SHP77 (cell line): ENCODE measurements at places on chromosomes 2 and 18.

DNA sequence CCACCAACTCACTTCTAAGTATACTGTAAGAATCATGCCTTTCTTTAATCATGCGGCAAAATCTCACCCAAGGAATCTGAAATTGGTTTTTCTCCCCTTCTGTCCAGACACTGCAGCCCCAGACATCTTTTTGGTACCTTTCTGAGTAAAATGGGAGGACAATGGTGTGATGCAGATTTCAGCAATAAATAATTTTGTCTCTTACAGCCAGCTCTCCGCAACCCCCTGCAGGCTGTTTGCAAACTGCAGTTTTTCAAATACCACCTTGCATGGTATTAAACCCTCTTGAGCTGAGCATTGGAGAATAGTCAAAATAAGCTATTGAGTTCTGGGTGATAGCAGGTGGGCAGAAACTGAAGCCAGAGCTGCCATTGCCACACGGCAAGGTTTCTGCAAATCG lies 32.2 kb downstream of the GPR39 start:
- DNase-seq = peak; percentile 22

DNA sequence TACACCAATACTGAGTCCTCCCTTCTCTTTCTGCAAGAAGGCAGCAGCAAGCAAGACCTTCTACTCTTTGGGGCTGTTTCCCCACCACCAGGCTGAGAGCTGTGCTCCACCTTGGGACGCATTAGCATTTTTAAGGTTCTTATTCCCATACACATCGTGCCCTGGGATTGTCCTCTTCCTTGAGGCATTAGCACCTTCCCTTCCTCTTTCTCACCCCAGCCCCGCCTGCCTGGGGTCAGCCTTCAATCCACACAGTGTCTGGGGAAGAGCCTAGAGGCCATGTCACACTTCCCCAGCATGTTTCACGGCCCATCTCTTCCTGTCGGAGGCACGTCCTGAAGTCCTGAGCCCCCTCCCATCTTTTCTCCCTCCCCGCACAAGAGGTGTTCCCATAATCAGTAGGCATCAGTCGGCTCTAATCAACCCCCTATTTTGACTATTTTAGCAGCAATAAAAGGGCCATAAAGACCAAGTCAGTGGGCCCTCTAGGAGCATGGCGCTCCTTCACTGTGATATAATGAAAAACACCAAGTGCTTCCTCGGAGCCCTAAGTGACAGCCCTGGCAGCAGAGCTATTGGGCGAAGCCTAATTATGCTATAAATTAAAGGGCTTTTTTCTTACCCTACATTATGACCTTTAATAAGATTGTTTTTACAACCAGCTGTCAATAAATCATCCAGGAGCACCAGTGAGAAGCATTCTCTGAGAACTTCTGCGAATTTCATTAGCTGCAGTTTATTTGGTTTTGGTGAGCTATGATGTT lies 55.0 kb upstream of the PKDCC start:
- DNase-seq = no peak

- peak; percentile 49 for DNase-seq
These were observed at the start of gene TGFBRAP1 for GRCh38 chr2:105329561-105330495. TGFBRAP1 (minus strand) TSS chr2:105329735; CDS start chr2:105308301, 21,434 bp downstream.

- no peak for DNase-seq
These were observed 226.9 kb downstream of the DCDC2C start for GRCh38 chr2:3930246-3930645.

- peak; percentile 11 for DNase-seq
These were observed 5.8 kb downstream of the SLC14A2 start for GRCh38 chr18:45621061-45621511.

DNA sequence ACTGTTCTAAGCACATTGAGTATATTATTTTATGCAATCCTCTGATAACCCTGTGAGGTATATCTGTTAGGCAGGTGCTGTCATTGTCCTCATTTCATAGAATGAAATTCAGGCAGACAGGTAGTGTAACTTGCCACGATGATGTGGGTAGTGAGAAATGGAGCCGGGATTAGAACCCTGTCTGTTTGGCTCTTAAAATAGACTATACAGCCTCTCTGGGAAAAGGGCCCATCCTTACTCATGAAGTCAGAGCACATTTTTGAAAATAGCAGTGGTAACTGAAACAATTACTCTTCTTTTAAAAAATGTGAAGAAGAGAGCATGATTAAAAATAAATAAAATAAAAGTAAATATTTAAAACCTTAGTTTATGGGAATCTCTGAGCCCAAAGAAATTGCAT lies 23.0 kb downstream of the FAM171B start:
- DNase-seq = no peak

GRCh38 chr2:121505005-121505404 lies 25.7 kb upstream of the RNU4ATAC start:
- no peak for DNase-seq

DNA sequence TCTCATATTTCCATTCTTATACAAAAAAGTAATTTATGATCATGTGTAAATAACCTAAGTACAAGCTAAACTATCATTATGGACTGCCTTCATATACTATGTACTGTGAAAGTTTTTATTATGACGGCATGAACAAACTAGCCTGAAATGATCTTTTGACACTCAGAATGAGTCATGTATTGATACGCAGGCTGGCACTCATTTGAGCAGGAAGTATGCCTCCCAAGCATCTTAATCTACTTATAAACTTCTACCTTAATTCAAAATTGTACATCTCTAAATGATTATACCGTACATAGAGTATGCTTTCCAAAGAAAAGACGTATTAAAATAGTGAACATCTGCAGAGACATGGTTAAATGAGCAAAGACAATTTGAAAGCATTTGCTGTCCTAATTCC lies 207.1 kb upstream of the SPOPL start:
- no peak for DNase-seq

DNA sequence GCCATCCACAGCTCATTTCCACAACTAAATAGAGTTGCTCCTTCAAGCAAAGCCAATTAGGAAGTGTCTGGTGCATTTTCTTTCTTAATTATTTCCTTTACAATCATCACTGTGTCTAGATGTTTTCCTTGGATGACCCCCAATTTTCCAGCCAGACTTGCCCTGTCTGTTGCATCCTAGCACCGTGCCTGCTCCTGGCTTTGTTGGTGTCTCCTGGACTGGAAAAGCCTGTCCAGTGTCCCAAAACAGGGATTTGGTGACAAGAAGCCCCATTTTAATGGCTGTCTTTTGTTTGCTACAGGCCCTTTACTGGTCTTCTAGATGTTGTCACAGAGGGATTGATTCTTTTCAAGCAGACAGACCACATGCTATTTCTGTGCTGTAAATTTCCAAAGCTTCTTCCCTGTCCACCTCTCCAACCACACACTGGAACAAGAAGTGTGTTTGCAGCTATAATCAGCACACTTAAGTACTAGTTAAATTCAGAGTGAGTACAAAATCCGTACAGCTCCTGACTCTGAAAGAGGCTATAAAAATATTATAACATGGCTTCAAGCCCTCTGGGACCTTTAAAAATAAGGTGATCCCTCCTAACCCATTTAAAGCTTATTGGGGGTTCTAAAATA lies 38.4 kb downstream of the RNF144A start:
- DNase-seq = no peak

- no peak for DNase-seq
These were observed 64.1 kb downstream of the BCL2L11 start for GRCh38 chr2:111184725-111185310.

DNA sequence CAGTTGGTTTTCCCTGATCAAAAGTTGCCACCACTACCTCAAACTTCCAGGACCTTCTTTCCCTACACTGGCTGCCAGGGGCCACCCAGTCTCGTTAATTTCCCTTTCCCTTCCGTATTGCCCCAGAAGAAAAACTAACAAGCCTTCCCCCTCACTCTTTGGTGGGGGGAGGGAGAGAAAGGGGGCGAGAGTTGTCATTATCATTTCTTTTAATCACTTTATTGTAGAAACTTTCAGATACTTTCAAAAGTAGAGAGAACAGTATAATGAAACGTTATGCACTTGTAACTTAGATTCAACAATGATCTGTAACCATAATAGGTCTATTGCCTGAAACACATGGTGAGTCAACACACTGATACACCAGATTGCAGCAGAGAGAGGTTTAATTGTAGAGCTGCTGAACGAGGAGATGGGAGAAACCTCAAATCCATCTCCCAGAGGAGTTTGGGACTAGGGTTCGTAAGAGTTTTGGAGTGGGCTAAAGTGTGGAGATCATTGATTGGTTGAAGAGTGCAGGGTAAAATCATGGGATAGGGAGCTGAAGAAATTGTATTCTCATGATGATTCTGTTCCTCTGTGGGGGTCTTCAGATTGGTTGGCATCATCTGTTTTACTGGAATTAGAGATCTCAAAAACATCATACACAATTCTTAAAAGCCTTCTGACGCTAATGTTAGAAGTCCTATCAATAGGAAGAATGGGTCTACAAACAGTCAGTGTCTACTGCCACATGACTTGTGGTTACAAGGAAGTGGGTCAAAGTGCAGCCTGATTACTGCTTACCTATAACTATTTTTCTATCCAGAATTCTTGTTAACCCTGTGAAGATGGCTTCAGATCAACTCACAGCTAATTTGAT lies 2.6 kb upstream of the RNF149 start:
- DNase-seq = no peak

- DNase-seq = no peak
These were observed 40.6 kb downstream of the MOB4 start for GRCh38 chr2:197556456-197556855.

DNA sequence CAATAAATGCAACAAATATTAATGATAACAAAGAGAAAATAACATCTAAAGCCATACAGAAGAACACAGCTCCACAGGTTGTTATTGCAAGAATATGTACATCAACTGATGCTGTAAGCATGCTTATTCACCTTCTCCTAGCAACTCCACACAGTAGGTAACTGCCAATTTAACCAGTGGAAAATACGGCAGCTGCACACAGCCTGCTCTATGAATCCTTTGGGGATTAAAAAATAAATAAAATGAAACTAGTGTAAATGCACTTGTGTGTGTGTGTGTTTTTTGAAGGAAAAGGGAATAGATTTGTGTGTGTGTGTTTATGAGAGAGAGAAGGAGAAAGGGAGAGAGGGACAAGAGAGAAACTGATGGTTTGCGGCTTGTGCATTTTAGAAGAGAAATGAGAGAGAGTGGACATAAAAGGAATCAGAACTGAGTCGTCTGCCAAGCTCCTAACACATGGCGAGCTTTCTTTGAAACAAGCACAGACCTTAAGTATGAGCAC lies 96.2 kb upstream of the PDE1A start:
- DNase-seq = peak; percentile 28

GRCh38 chr2:101357376-101357775 lies 29.9 kb downstream of the CREG2 start:
- DNase-seq = no peak

GRCh38 chr2:197628043-197628500 lies 47.3 kb downstream of the RFTN2 start:
- DNase-seq = no peak

GRCh38 chr2:119387381-119388129 lies 20.8 kb downstream of the DBI start:
- DNase-seq = no peak

GRCh38 chr2:212726403-212726802 lies 187.8 kb upstream of the ERBB4 start:
- DNase-seq = no peak

DNA sequence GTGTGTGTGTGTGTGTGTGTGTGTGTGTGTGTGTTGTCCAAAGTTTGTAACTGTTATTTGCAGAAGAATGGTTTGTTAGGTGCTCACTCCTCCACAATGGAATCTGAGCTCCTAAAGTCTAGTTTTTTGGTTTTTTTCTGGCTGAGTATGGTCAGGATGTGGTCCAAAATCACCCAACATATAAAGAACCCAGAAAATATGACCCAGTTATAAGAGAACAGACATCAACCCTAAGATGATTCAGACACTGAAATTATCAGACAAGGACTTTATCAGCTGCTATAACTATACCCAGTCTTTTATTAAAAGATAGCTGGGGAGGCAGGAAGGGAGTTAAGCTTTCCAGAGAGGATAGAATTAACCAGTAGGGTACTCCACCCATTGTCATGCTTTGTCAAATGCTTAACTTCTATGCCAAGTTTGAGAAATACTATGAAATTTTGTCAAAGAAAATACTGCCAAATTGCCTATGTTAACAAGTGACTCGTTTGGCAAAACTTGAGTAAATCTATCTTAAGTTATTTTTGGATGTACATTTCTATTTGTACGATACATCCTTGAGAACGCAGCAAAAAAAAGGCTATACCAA lies 57.5 kb downstream of the TANK start:
- no peak for DNase-seq

DNA sequence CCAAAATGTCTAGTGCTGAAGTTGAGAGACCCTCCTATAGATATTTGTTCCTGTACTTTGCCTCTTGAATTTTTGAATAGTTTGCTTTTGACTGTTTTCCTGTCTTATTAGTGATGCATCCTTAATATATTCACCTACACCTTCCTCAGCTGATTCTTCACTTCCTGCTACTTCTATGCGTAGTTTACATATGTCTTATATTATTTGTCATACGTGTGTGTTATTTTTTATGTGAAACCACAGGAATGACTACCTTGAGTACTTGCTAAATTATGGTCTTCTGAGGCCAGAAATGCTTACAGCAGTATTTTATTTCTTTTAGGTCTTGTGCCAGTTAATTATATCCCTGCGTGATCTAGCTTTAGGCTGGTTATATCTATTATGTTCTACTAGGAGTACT lies 9.9 kb downstream of the UBE2E3 start:
- no peak for DNase-seq

DNA sequence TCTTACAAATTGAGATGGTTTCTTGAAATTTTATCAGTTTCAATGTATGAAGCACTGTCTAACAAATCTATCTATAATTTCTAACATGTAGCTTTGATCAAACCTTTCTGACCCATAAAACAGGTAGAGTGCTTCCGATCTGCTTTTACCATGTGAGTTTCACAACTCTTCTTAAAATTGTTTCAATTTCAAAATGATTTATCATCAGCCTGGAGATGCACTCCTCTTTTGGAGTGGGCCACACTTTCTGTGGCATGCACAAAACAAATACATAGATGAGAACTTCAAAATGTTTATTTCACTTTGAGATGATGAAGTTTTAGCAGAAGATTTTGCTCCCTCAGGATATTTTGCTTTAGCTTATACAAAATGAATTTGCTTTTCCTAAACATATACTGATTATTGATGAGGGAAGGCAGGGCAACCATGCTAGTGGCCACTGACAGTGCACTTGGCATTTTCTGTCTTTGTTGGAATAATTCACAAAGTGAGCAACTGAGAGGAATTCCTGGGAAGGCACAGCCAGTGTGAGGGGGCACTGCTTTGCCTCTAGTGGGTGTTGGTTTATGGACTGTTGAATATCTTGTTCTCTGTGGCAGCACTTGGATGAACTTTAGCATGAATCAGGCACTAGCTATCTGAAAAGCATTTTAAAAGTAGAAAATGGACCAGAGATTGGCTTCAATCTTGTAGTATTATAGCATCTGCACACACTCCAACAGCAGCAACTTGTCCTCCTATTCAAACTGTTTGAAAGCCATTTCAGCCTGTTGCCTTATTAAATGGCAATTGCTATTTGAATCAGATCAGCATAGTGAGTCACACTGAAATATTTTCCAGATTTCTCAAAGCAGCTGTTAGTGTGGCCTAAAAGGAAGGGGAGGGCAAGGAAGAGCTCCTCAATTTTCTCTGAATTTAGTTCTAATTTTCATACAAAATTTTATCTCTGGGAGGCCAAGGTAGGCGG lies 193.2 kb downstream of the CCDC85A start:
- DNase-seq = no peak

GRCh38 chr2:23158306-23158705 lies 226.7 kb upstream of the KLHL29 start:
- no peak for DNase-seq
